ENCODE measurements at places on chromosomes 6 and 20.
A peak's percentile ranks its signal among the peaks of the same experiment; 100 is the strongest.

- no peak for DNase-seq
Observed at GRCh38 chr6:56657354-56657753, 14.7 kb upstream of the DST start.

GRCh38 chr20:31570735-31571617 is 34.1 kb upstream of the ID1 start:
- DNase-seq = no peak

- peak; percentile 61 for DNase-seq
Observed at GRCh38 chr20:19344341-19344740, 131.9 kb downstream of the SLC24A3 start.

GRCh38 chr6:14500809-14501208 is 383.2 kb downstream of the CD83 start:
- DNase-seq = no peak

- DNase-seq = peak; percentile 93
Observed at GRCh38 chr20:362271-363254, 15.7 kb downstream of the NRSN2 start.

DNA sequence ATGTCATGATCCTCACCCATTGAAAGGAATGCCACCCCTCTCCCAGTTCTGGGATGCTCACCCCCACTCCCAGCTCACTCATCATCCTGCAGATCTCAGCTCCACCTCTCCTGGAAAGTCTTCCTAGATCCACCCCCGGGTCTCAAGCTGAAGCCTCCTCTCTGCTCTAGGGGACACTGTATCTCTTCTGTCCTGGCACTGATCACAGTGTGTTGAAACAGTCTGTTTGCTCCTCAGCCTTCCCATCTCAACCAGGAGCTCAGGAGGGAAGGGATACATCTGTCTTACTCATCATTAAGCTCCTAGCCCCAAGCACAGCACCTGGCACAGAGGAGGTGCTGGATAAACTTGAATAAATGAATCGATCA is 80.1 kb downstream of the MRPL14 start:
- no peak for DNase-seq

DNA sequence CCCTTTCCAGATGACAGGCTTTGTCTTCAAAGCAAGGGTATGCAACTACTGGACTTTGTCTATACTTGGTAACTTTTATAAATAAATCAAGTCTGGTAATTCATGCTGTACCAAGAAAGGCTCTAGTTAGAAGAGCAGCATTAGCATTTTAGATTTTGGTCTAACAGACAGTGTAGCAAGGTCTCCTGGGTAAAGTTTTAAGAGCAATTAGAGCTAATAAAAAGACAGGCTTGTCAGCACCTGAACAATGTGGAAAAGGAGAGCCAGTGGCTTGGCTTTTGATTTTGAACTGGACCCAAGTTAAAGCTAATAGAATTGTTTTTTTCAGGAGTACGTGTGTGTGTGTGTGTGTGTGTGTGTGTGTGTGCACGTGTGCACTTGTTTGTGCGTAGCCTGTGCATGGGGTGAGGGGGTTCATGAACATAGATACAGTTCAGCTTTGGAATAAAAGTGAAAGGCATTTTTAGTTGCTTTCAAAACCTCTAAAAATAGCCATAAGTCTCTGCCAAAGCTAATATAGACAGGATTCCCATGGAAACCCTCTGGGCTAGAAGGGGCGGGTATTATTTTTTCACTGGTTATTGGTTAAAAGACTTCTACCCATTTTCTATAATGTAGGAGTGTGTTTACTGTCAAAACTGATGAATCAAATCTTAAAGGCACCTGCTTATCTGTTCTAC is 138.4 kb downstream of the KCNQ5 start:
- DNase-seq = no peak

DNA sequence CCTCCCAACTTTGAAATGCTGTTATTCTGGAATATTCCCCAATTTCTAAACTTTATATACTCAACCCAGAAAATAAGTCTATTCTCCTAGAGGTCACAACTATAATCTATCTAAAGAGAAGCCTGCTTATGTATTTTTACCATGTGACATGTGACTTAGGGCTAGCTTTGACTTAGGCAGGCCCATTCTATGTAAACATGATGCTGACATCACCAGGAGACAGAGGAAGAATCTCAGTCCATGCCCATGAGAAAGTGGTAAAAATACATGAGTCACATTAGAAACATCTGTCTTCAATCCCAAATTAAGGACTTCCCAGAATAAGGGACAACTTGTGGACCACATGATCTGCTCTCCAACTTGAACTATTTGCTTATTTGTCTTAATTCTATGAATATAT is 113.6 kb upstream of the ID4 start:
- DNase-seq = no peak

DNA sequence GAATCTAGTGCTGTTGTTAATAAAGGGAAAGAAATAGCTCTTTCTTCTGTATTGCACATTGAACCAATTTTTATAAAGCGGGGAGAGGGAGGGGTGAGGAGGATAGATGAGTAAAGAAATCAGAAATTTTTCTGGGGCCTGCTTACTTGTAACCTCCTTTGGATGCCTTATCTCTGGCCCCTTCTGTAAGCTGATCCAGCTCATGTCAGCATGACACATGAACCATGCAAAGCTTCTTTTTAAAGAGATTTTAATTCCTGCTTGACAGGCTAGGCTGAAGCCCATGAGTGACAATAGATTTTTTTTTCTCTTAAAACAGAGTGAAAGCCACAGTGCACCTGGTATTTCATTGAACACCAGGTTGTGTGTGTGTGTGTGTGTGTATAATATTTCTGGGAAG is 325.3 kb downstream of the PRL start:
- no peak for DNase-seq

DNA sequence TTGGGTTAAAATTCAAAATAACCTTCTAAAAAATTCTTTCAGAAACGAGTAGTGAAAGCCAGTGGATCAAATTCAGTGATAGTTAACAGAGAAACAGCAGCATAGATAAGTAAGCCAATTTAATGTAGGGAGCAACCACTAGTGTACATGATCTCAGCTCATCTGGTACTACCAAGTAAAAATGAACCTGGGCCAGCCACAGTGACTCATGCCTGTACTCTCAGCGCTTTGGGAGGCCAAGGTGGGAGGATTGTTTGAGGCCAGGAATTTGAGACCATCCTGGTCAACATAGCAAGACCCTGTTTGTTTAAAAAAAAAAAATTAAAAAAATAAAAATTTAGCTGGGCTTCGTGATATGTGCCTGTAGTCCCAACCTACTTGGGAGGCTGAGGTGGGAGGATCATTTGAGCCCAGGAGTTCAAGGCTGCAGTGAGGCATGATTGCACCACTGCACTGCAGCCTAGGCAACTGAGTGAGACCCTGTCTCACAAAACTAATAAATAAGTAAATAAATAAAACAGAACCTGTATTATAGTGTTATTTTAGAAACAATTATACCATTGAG is 32.4 kb downstream of the CBFA2T2 start:
- DNase-seq = no peak

DNA sequence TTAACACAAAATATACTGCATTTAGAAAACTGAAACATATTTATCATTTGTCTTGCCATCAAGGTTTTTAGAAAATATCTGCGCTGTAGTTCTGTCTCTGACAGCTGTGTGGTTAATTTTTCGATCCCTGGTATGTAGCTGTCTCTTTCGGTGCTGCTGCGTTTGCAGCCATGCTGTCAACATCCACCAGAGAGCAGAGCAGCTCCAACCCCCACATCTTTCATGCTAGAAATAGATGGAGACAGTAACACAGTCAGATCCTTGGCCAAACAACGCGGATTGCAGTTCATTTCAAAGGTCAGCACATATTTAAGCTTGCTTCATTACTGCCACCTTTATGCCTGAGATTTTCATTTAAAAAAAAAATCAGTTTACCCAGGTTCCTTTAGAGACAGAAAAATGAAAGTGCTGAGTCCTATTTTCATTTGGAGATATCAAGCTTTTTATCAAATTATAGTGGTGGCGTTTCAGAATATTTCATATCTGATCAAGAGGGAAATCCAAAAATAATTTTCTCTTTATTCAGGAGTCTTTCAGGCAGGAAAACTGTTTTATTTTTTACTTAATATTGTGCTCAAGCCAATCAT is 157.7 kb upstream of the MMS22L start:
- DNase-seq = no peak

- DNase-seq = peak; percentile 19
Observed at GRCh38 chr6:47135772-47136171, 93.6 kb upstream of the ADGRF1 start.

DNA sequence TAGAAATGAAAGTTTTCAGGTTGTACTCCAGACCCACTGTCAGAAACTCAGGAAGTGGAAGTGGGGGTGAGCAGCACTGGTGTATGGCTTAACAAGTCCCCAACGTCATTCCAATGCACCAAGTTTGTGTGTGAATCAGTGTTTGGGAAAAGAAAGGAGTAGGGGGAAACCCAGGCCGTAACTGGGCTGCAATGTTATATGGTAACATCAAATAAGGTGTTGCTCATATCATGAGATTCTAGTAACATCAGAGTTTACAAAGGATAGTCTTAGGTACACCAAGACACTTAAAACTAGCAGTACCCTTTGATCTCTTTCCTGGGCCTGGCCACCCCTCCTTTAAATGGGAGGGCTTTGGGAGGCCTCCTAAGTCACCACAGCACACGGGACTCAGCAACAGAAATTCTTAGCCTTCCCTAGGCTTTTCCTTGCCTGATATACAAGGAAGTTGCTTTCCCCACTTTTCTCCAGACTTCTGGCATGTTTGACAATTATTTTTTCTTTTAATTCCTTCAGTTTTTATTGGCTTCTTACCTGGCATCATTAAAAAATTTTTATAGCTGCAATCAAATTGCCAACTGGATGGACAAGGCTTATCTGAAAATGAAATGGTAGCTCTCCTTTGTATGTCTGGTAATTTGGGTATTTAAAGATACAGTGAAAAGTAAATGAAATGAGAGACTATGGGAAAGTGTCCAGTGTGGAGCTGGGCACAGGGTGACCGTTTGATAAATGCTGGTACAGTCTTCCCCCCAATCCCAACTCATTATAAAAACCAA is 15.1 kb downstream of the E2F3 start:
- DNase-seq = no peak

DNA sequence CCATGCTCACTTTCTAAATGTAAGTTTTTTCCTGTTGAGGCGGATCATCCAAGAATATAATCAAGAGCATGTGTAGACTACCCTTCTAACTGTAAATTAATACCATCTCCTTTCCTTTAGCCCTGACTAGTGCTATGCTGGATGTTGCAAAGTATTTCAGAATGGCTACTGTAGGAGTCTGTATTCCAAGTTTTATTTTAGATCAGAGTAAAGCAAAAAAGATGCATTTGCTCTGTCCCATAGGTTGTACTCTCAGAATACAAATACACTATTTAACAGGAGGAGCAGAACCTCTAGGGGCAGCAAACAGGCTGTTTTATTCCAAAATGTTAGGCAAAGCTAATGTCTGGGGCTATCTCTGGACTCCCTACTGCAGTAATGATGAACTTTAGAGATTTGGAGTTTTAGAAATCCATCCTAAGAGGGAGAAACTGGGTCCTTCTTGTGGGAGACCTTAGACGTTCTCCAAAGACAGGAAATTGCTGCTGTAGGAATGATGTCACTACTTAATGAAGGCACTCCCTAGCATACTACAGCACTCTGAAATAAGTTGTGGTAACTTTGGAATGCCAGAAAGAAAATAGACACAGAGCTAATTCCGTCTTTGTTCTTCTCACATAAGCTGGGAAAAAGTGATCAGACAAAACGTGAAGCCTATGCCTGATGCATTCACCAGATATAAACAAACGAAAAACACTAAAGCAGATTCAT is 392.4 kb upstream of the HS3ST5 start:
- no peak for DNase-seq

GRCh38 chr20:10433623-10434466 is at the start of gene MKKS:
Gene MKKS, minus strand, starts transcription at chr20:10434222. Its CDS starts 20,708 bp downstream, at chr20:10413514.
- peak; percentile 89 for DNase-seq

GRCh38 chr6:54827010-54827409 is 19.6 kb upstream of the FAM83B start:
- no peak for DNase-seq

DNA sequence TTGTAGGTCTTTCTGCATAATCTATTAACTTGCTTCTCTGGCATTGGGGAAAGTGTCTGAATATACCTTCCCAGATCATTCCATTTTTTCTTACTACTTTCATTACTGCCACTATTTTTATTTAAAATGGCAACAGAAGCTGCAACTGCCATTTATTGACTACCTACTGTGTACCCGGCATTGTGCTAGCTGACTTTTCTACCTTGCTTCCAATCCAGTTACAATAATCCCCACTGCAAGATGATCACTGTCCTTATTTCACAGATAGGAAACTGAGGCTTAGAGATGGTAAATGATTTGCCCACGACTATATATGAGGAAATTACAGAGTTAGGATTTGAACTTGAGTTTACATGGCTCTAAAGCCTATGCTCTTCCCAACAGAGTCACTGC is 129.0 kb downstream of the MAP3K7 start:
- no peak for DNase-seq

Data from inflammatory macrophage (primary cell).